Uterine smooth muscle cell (primary cell): ENCODE measurements at places on chromosomes 3 and 15. TPM values are rescaled to one million over a fixed set of nuclear protein-coding genes. Genes with fewer than 3 reads are reported as not detected.

RLBP1 gene
- total RNA-seq = not detected in 2 replicates

TMCO5A gene
- under 0.01 TPM in 1 of 2 replicates, not detected in the other for total RNA-seq

SHF gene
- total RNA-seq = 1.1 and 2.5 TPM in 2 replicates

CLEC3B gene
- total RNA-seq = 0.25 TPM in 1 of 2 replicates, not detected in the other

SPESP1 gene
- total RNA-seq = 1.2 and 3.2 TPM in 2 replicates

WDR49 gene
- total RNA-seq = under 0.01 and 0.25 TPM in 2 replicates

STARD9 gene
- 9.8 and 13.4 TPM in 2 replicates for total RNA-seq

MITF gene
- total RNA-seq = 23.7 and 26.5 TPM in 2 replicates

ARPP21 gene
- 0.37 TPM in 1 of 2 replicates, not detected in the other for total RNA-seq

EPM2AIP1 gene
- total RNA-seq = 21.0 and 21.7 TPM in 2 replicates

PRICKLE2 gene
- total RNA-seq = 12.8 and 28.5 TPM in 2 replicates

LRRIQ4 gene
- 0.11 TPM in 1 of 2 replicates, not detected in the other for total RNA-seq

DAPK2 gene
- 4.2 and 5.8 TPM in 2 replicates for total RNA-seq
